ENCODE measurements at places on chromosomes 13 and 19. TPM values are rescaled to one million over a fixed set of nuclear protein-coding genes. Genes with fewer than 3 reads are reported as not detected.

C19orf38 gene
- 0.65 TPM for total RNA-seq

BEST2 gene
- total RNA-seq, result not detected

CD33 gene
- not detected for total RNA-seq

URI1 gene
- total RNA-seq, result 56.8 TPM

GJB6 gene
- not detected for total RNA-seq

GIPC3 gene
- 0.07 TPM for total RNA-seq

SIGLECL1 gene
- total RNA-seq, result not detected

TLE6 gene
- 2.7 TPM for total RNA-seq

SLC6A16 gene
- total RNA-seq, result 0.13 TPM

TMPRSS9 gene
- total RNA-seq, result not detected

TNPO2 gene
- total RNA-seq, result 71.6 TPM

BRCA2 gene
- 1.6 TPM for total RNA-seq

ZGLP1 gene
- total RNA-seq, result 0.46 TPM

PHF11 gene
- 16.5 TPM for total RNA-seq

IQCN gene
- total RNA-seq, result 0.33 TPM

ZSWIM9 gene
- 5.3 TPM for total RNA-seq

SHC2 gene
- total RNA-seq, result 2.4 TPM

CGB3 gene
- total RNA-seq, result not detected

ZNF763 gene
- 1.1 TPM for total RNA-seq

ZNF430 gene
- 6.8 TPM for total RNA-seq

VAV1 gene
- 0.03 TPM for total RNA-seq

NCR1 gene
- total RNA-seq, result not detected

TEX101 gene
- total RNA-seq, result not detected

A1BG gene
- total RNA-seq, result 11.5 TPM

IGFL4 gene
- 0.13 TPM for total RNA-seq

ZNF728 gene
- 0.13 TPM for total RNA-seq

HCST gene
- 1.2 TPM for total RNA-seq

TMEM145 gene
- total RNA-seq, result not detected

LCP1 gene
- total RNA-seq, result 0.20 TPM

TYROBP gene
- not detected for total RNA-seq

IGSF23 gene
- not detected for total RNA-seq
